ENCODE measurements at places on chromosomes 5 and 9.
A peak's percentile ranks its signal among the peaks of the same experiment; 100 is the strongest.

GRCh38 chr5:34411470-34412346, 244.4 kb upstream of the RAI14 start:
- no peak for DNase-seq

GRCh38 chr9:2838371-2839000, 5.4 kb downstream of the PUM3 start:
- no peak for DNase-seq

GRCh38 chr5:128274441-128274840, 190.9 kb downstream of the SLC12A2 start:
- no peak for DNase-seq

GRCh38 chr9:7688626-7689025, 111.0 kb downstream of the DMAC1 start:
- DNase-seq, result no peak

- DNase-seq, result no peak
These were observed 228.6 kb downstream of the SLF1 start for GRCh38 chr5:94847019-94847418.

DNA sequence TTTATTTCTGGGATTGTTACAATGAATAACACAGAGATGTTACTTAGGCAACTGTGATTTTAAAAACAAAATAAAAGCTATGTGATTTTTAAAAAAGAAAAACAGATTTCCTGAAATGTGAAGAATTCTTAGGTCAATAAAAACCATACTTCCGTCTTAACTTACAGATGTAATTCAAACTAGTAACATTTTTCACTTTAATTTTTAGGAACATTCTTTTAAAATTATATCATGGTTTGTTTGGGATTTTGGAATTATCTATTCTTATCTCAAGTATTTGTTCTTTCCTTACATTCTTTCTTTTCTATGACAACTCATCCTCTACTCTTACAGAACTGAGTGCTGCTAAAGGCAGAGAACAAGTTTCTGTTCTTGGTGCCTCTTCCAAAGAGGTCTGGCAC, 159.5 kb downstream of the RAPGEF6 start:
- DNase-seq, result no peak

DNA sequence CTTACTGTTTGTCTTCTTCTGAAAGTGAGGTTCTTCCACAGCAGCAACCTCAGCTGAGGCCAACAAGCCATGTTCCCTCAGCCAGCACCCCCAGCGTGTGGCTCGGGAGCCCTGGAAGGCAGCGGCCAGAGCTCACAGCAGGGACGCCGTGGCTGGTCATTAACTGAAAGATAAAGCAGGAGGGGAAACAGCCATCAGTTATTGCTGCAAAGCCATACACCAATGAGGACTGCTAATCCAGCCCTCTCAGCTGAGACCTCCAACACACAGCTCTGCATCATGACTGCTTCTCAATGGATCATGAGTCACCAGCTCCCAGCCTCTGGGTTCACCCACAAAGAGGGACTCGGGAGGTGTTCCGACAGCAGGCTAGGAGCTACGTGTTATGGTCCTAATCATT, 24.3 kb downstream of the ABCA1 start:
- DNase-seq, result no peak

DNA sequence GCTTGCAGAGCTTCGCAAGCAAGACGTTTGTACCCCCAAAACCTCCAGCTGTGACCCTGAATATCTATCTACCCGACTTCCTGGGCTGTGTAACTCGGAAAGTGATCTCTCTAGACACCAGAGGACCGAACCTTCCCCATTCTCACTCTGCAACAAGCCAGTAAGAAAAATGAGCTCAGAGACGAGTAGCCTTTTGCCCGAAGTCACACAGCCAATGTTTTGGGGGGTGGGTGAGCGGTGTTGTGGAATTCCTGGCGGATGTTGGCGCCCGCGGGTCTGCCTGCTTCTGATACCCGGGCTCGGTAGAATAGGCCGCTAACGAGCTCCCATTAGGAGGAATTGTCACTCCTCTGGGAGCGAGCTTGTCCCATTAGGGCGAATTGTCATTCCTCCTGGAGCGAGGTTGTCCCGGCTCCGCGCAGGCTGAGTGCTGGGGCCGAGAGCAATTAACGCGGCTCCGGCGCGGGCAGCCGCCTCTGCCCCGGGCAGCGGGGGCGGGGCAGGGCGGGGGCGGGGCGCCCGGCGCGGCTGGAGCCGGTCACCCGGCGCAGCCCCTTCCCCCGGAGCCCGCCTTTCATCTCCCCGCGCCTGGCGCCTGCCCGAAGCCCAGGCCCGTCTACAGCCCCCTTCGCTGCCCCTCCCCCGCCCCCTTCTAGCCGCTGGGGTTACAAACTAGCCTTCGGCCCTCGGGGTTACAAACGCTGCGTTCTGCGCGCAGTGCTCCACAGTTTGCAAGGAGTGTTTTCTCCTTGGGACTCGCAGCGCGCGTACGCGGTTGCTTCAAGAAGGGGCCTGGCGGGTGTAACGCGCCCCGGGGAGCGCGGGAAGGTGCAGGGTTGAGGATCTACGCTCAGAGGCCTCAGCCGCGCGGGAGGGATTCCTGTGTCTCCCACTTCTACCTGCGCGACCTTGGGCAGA, 3.5 kb upstream of the MSX2 start:
- DNase-seq, result no peak

DNA sequence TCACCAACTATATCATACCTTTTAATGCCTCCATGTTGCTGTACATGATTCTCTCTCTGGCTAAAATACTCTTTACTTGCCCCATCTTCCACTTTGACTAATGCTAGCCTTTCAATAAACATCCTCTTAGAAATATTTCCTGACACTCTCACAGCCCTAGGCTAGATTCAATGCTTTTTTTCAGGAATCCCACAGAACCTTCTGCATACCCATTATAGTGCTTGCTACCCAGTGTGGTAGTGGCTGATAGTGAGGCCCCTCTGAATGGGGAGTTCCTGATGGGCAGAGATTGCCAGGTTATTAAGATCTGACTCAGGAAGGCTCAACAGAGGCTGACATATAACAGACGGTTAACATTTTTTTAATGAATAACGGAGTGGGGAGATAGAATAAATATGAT, 11.6 kb downstream of the SSBP2 start:
- no peak for DNase-seq

DNA sequence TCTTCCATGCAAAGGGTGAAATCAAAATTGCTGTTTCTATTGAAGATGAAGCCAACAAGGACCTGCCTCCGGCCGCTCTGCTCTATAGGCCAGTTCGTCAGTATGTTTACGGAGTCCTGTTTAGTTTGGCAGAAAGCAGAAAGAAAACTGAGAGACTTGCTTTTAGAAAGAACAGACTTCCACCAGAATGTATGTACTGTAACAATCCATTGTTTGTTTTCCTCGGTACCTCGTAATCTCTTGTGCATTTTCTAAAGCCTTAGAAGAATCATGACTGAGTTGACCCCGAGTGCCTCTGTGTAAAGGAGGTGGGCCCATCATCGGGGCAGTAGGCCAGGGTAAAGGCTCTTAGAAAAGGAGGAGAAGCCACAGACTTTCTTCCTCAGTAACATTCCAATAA, 44.2 kb upstream of the PHF2 start:
- no peak for DNase-seq

DNA sequence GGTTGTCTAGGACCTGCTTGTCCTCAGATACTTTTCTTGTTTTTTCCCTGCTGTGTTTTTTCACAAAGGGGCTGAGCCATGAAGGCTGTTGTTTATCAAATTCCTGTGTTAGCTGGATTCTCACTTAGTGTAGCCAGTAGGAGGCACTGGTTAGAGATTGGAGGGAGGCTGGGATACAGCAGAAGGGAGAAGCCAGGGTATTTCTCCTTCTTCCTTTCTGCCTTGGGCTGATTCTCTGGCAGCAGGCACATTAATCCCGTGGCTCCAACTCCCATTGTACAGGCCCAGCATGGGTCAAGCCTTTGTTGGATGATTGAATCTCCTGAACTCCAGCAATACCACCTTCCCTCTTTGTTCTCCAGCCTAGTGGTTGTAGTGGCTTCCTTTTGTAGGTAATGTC, 46.4 kb upstream of the FAM170A start:
- DNase-seq, result no peak

GRCh38 chr9:89988458-89988857, 383.6 kb downstream of the GADD45G start:
- DNase-seq, result no peak

- DNase-seq, result no peak
These were observed 2.8 kb downstream of the ATP6V1G1 start for GRCh38 chr9:114590328-114590727.

GRCh38 chr9:130139251-130139650, 33.0 kb upstream of the NCS1 start:
- peak; percentile 31 for DNase-seq

DNA sequence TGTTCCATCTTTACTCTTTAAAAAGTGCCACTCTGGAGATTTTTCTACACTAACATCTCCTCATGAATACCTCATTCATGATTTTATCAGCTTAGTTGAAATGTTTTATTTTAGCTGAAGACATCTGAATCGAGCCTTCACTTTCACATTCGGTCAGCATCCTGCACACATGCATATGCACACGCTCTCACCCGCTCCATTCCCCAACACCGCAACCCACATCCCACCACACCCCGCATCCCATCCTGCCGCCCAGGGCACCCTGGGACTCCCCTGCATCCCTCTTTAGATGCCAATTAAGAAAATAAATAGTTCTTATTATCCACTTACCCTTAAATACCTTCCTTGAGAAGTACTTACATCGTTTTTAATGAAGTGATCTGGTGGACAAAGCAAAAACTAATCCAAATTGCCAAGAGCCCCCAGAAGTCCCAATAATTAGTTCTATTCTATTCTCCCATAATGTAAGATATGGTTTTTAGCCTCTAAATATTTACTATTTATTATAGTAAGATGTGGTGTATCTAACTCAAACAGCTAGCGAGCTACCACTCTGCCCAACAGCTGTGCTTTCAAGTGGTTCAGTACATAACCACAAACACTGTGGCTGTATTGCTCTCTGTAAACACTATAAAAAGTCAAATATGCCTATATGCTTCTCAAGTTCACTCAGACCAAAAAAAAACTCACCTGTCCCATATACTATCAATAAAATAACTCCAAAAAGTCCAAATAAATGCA, 38.2 kb downstream of the GZMK start:
- DNase-seq, result no peak

GRCh38 chr5:177109810-177110209, 23.1 kb downstream of the FGFR4 start:
- no peak for DNase-seq

GRCh38 chr9:107153336-107153735, 129.7 kb upstream of the RAD23B start:
- no peak for DNase-seq

DNA sequence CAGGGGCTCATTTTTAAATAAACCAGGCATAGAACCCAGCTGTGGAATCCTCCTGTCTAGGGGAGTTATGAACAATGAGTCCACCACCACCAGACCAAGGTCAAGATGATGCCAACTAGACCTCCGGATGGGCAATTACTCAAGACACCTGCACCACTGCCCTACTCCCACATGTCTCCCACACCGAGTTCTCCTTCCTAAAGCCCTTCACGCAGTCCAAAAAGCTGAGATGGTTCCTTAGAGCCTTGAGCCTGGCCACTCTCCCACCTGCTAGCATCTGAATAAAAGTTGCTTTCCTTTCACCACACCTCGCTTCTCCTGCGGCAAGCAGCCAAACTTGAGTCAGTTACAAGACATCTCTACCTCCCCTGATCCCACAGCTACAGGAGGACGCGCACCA, 15.4 kb upstream of the PPP1R26 start:
- DNase-seq, result no peak

DNA sequence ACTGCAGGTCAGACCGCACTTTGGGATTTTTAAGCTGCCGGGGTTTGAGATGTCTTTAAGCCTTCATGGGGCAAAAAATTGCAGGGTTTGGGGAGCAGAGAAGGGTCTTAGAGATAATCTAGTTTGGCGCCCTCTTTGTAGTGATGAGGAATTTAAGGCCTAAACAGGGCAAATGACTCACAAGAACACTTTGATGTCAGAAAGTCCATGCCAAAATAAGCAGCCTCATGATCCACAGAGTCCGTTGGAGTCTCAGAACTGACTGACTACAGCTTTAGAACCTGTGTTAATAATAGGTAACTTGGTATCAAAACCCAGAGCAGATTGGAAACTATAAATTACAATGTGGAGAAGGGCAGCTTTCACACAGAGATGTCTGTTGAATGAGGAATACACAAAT, 35.9 kb upstream of the PTGS1 start:
- no peak for DNase-seq

GRCh38 chr5:168359820-168360460, 68.5 kb downstream of the WWC1 start:
- DNase-seq, result no peak

DNA sequence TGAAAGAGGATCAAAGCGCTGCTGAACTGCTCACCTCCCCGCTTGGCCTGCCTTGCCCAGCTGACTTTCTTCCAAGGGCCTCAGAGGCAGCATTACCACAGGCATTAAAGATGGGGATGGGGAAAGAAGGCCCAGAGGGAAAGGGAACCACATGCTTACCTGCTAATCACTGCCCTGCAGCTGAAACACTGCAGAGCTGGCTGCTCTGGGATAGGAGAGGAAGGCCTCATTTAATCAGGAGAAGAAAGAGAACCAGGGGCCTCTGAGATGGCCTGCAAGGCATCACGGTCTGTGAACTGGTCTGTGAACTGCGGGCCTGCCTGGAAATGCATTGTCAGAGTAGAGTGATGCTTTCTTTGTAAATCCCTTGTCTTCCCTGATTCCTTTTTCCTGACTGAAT, 44.8 kb downstream of the PTCD2 start:
- DNase-seq, result no peak

DNA sequence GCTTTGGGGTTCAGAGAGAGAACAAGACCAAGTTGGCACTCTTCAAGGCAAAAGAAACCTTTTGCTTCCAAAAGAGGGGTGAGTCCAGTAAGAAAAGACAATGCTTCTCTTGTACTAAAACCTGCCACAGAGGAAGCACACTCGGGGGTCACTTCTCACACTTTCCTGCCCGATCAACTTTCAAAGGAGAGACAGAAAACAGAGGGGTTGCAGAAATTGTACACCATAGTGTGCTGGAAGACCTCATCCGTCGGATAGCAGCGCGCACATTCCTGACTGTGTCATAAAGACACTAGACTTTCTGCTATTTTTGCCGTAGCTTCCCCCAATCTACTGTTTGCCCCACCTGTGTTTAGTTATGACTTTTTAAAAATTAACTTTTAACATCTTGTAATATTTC, 66.9 kb downstream of the OR2K2 start:
- no peak for DNase-seq

- DNase-seq, result no peak
These were observed 200.3 kb downstream of the TRPM3 start for GRCh38 chr9:70921136-70921535.

DNA sequence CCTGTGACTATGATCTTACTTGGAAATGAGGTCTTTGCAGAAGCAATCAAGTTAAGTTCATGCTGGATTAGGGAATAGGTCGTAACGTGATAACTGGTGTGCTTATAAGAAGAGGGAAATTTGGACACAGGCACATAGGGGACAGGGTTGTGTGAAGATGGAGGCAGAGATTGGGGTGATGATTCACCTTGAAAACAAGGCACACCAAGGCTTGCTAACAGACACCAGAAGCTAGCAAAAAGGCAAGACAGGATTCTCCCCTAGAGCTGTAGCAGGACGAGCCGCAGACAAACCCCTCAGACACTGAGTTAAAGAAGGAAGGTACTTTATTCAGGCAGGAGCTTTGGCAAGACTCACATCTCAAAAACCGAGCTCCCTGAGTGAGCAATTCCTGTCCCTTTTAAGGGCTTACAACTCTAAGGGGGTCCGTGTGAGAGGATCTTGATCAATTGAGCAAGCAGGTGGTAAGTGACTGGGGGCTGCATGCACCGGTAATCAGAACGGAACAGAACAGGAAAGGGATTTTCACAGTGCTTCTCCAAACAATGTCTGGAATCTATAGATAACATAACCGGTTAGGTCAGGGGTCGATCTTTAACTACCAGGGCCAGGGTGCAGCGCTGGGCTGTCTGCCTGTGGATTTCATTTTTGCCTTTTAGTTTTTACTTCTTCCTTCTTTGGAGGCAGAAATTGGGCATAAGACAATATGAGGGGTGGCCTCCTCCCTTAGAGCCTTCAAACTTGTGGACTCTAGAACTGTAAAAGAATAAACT, 57.5 kb upstream of the S1PR3 start:
- DNase-seq, result no peak

All from NCI-H2107 (cell line).